Activated T-cell treated with anti-CD3 and anti-CD28 coated beads for 48 hours (primary cell): ENCODE measurements at places on chromosomes 2 and 18.

GRCh38 chr2:31420936-31421335, 6.4 kb upstream of the XDH start:
- DNase-seq, result no peak

DNA sequence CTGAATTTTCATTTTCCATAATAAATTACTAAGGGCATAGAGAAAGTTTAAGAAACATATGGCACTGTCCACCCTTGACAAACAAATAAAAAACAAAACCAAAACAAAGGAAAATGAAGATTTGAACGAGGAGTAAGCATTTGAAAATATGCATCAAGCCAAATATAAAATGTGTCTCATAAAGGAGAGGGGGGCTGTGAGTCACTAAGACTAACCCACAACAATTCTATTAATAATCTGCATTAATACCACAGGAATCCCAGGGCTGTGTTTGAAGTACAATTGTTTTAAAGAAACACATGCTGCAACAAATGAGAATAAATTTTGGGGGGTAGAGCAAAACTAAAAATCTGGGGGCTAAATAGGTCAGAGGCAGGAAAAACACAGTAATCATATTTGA, 53.8 kb upstream of the STK17B start:
- no peak for DNase-seq

- DNase-seq, result no peak
Observed at GRCh38 chr2:54258166-54258565, 2.1 kb upstream of the TSPYL6 start.

GRCh38 chr18:22433956-22434355, 16.2 kb upstream of the CTAGE1 start:
- DNase-seq, result no peak

DNA sequence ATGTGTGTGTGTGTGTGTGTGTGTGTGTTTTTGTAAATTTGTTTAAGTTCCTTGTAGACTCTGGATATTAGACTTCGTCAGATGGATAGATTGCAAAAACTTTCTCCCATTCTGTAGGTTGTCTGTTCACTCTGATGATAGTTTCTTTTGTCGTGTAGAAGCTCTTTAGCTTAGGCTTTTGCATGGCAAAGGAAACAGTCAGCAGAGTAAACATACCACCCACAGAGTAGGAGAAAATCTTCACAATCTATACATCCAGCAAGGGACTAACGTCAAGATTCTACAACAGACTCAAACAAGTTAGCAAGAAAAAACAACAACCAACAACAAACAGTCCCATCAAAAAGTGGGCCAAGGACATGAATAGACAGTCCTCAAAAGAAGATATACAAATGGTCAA, 336.7 kb upstream of the ATP5MC3 start:
- DNase-seq, result no peak

GRCh38 chr2:37671009-37671815, at the start of gene CDC42EP3:
Gene CDC42EP3 (minus strand): TSS chr2:37671642. CDS start chr2:37646587, 25,055 bp downstream.
- DNase-seq, result peak; percentile 65

GRCh38 chr2:233085037-233085838, 25.1 kb downstream of the INPP5D start:
- DNase-seq, result no peak

- DNase-seq, result no peak
Observed at GRCh38 chr2:56801214-56801613, 617.4 kb downstream of the CCDC85A start.

DNA sequence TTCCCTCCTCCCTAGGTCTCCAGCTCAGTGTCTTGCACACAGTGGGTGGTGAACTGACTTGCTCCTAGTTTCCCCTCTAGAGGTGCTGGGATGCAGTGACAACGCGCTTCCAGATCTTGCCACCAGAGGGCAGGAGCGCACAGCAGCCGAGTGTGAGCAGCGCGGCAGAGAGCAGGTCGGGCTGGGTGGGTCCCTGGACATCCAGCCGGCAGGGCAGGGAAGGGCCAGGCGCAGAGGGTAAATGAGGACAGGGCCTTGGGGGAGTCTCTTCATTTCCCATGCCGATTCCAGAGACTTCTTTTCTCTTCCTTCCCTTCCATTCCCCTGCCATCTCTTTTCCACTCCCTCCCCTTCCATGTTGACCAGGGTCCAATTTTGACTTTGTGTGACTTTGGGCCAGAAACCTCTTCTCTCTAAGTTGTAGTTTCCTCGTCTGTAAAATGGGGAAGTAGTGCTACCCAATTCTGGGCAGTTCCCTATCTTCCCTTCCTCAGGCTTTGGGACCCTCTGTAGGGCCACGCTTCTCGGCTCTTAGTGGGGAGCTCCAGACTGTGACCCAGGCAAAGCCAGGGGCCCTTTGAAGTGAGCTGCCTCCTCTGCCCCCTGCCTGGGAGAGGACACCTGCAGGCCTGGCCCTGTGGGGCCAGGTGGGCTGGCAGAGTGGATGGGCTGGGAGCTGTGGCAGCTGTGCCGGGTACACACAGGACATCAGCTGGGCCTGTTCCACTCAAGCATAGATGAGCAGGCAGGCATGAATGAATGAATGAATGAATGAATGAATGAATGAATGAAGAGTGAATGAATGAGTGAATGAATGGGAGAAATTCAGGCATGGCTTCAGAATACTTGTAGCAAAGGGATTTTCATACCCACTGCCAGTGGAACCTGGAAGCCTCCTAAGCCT, 43.3 kb upstream of the TAF1B start:
- DNase-seq, result peak; percentile 87

GRCh38 chr18:48848641-48849143, 102.1 kb downstream of the SMAD7 start:
- DNase-seq, result no peak

GRCh38 chr2:237059155-237059875, 26.4 kb upstream of the COPS8 start:
- no peak for DNase-seq

- DNase-seq, result no peak
Observed at GRCh38 chr2:124875627-124876244, 850.6 kb downstream of the CNTNAP5 start.

- no peak for DNase-seq
Observed at GRCh38 chr2:217478831-217479455, 523.9 kb downstream of the TNS1 start.

- no peak for DNase-seq
Observed at GRCh38 chr2:222034058-222034457, 264.7 kb downstream of the PAX3 start.

DNA sequence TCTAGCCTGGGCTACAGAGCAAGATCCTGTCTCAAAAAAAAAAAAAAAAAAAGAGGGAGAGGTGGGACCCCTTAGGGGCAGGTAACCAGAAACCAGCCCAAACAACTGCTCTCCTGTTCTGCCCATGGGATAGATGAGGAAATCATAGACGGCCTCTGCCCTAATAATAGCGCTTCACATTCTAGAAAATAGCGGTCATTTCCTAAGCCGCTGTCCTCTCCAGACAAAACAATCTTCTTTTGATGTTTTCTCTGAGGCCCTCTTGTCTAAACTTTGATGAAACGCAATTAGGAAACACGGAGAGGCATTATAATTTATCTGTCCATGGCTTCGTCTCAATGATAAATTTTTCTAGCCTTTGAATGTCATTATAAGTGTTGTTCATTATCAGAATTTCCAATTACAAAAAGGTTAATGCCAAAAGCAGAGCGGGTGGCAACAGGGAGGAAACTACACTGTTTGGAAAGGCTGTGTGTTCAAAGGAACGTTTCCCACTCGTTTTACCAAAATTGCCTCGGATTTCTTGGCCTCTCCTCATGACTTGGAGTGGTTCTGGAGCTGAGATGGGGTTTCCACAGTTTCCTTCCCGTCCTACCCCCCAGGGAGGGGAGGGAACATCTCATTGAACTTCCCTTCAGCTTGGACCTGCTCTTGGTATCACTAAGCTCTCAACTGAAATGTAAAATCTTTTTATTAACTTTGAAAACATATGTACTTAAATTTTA, 151.6 kb upstream of the ZNF236 start:
- no peak for DNase-seq

- no peak for DNase-seq
Observed at GRCh38 chr2:236848501-236848900, 237.2 kb upstream of the COPS8 start.

DNA sequence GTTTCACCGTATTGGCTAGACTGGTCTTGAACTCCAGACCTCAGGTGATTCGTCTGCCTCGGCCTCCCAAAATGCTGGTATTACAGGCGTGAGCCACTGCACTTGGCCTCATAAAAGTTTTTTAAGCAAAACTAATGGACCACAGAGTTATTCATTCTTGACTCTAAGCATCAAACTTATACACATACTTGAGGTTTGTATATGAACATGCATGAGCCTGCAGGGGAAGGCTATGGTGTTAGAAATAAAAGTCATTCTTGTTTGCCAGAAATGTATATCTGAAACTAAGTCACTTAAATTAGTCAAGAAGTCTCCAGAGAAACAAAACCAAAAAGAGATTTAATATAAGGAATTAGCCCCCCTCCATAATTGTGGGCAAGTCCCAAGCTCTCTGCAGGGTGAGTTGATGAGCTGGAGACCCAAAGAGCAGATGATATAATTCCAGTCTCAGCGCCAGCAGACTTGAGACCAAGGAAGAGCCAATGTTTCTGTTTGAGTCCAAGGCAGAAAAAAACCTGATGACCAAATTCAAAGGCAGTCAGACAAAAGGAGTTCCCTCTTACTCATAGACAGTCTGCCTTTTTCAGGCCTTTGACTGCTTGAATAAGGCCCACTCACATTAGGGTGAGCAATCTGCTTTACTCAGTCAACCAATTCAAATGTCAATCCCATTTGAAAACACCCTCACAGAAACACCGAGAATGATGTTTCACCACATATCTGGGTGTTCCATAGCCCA, 69.0 kb upstream of the DSG1 start:
- DNase-seq, result no peak

GRCh38 chr2:66463206-66463755, 28.4 kb downstream of the MEIS1 start:
- DNase-seq, result no peak

DNA sequence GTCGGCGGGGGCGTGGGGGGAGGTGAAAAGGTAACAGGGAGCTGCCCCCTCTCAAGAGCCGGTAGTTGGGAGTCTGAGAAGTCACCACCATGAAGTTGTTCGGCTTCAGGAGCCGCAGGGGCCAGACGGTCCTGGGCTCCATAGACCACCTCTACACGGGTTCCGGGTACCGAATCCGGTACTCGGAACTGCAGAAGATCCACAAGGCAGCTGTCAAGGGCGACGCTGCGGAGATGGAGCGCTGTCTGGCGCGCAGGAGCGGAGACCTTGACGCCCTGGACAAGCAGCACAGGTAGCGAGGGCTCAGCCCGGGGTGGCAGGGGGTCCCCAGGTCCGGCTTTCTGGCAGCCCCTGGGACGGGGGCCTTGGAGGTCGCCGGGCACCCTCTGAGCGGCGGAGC, 47.1 kb upstream of the ZNF519 start:
- no peak for DNase-seq

- DNase-seq, result no peak
Observed at GRCh38 chr2:71456617-71457016, 3.3 kb downstream of the DYSF start.
